ENCODE measurements at places on chromosomes 16 and 17. TPM values are rescaled to one million over a fixed set of nuclear protein-coding genes. Genes with fewer than 3 reads are reported as not detected.

MXRA7 gene
- total RNA-seq = 7.3 TPM

HOXB4 gene
- total RNA-seq = 2.8 TPM

DNA sequence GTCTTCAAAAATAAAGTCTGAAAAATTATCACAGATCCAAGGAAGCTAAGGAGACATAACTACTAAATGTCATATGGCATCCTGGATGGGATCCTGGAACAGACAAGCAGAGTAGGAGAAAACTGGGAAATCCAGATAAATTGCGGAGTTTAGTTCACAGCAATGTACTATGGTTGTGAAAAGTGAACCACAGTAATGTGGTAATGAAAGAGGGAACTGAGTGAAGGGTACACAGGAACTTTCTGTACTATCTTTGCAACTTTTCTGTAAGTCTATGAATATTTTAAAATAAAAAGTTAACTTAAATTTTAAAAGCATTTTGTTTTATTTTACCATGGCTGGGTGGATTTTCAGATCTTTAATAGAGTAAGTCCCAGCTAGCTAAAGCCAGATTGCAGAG, 16.3 kb downstream of the SLFN12L start:
- no peak for ATAC-seq

DNA sequence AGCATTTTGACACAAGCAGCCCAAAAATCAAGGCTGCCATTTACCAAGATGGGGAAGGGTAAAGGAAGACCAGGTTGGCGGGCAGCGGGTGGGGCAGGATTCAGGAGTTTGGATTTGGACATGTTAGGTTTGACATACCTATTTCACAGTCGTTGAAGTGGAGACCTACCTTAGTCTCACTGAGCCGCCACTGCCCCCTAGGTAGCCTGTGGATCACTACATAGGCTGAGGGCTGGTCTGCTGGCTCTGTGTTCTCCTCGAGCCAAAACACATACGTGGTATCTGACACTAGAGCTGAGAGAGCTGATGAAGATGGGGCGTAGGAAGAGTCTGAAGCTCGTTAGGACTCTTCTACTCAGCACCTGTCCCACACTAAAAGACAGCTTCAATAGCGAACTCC, 115.1 kb downstream of the HIC1 start:
- peak; percentile 48 for ATAC-seq

All from activated T-helper 17 cell treated with anti-CD3 and anti-CD28 coated beads, Interleukin-2, amount 50 U/mL, for 72 hours (primary cell).